ENCODE measurements at places on chromosomes 12 and 14. TPM values are rescaled to one million over a fixed set of nuclear protein-coding genes. Genes with fewer than 3 reads are reported as not detected.

DNA sequence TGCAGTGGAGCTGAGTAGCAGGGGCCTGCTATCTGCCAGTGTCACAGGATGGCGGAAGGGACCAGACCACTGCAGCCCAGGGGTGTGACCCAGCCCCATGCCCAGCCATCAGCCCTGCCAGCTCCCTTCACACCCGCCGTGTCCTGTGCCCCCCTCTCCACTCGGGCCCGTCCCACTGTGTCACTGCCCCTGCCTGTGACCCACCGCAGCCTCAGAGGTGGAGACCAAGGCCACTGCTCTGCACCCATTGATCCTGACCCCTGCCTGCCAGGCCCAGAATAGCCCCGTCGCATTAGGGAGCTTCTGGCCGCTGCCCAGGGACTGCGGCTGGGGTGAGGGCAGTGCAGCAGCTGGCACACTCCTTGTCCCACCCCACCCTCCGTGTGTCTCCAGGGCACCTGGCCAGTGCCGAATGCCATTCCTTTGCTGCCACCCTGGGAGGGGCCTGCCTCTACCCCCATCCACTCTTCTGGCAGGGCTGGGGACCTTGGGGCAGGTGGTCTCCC, 2.1 kb upstream of the CRIP2 start:
- no peak for DNase-seq

DNA sequence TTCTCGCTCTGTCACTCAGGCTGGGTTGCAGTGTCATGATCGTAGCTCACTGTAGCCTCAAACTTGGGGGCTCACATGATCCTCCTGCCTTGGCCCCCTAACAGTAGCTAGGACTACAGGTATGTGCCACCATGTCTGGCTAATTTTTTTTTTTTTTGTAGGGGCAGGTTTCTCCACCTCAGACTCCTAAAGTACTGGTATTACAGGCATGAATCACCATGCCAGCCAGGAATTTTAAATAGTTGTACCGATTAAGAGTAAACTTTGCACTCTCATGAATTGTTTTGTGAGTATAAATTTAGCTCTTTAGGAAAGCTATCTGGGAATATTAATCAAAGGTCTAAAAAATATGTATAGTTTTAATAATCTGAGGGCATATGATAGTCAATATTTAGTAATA, 25.5 kb downstream of the YEATS4 start:
- no peak for DNase-seq

GRCh38 chr12:67595365-67595764, 53.2 kb upstream of the DYRK2 start:
- DNase-seq: no peak

- peak; percentile 81 for DNase-seq
Measured at GRCh38 chr14:24095271-24096068, 1.4 kb downstream of the PCK2 start.

- no peak for DNase-seq
Measured at GRCh38 chr12:78622529-78623195, 241.9 kb upstream of the SYT1 start.

- DNase-seq: no peak
Measured at GRCh38 chr12:130639476-130640424, 76.3 kb downstream of the RIMBP2 start.

DNA sequence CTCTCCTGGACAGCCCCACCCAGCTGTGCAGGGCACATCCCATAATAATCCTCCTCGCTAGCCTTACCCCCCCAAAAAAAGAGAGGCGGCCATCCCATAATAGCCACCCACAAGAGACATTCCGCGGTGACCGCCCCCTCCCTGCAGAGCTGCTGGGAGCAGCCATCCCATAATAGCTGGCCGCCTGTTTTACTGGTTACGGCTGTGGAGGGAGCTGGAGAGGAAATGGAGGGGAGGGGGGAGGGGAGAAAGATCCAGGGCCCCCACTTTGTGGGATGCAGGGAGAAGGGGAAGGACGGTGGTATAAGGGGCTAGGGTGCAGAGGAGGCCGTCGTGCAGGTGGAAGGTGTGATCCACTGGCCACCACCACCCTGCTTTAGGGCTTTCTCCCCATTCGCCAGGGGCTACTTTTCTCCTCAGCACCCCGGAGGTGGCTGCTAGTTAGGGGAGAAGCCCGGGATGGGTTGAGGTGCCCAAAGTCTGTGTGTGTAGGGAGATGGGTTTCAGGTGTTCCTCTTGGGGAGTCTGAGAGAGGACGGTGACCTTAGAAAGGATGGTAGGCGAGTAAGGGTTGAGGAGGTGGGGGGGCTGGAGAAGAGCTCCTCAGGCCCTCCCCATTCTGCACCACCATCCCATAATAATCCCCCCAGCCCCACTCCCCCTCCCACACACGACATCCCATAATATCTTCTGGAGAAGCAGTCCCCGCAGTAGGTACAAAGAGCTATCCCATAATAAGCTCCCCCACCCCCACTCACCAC, 6.0 kb upstream of the CHD4 start:
- DNase-seq: peak; percentile 81

The LRIG3 gene
- total RNA-seq: 225 TPM

All from suprapubic skin (tissue), 4 donors.